Activated T-cell treated with anti-CD3 and anti-CD28 coated beads, Interleukin-2, amount 50 U/mL, for 72 hours (primary cell): ENCODE measurements at places on chromosomes 2 and 18. TPM values are rescaled to one million over a fixed set of nuclear protein-coding genes. Genes with fewer than 3 reads are reported as not detected.

- DNase-seq = no peak
- peaks cover 31% of the 10 kb centered on the region for H3K27me3 ChIP-seq
- H3K27ac ChIP-seq = no peak overlapping the region
- H3K36me3 ChIP-seq = peaks cover 7% of the 10 kb centered on the region
Observed at GRCh38 chr2:111015283-111015995, 105.3 kb upstream of the BCL2L11 start.

- H3K4me3 ChIP-seq = no peak overlapping the region
- H3K4me1 ChIP-seq = no peaks in the 10 kb centered on the region
- DNase-seq = no peak
- H3K27me3 ChIP-seq = peaks cover 54% of the 10 kb centered on the region
- no peaks in the 10 kb centered on the region for H3K36me3 ChIP-seq
- H3K27ac ChIP-seq = no peak overlapping the region
Observed at GRCh38 chr2:157229572-157229971, 27.9 kb upstream of the GALNT5 start.

DNA sequence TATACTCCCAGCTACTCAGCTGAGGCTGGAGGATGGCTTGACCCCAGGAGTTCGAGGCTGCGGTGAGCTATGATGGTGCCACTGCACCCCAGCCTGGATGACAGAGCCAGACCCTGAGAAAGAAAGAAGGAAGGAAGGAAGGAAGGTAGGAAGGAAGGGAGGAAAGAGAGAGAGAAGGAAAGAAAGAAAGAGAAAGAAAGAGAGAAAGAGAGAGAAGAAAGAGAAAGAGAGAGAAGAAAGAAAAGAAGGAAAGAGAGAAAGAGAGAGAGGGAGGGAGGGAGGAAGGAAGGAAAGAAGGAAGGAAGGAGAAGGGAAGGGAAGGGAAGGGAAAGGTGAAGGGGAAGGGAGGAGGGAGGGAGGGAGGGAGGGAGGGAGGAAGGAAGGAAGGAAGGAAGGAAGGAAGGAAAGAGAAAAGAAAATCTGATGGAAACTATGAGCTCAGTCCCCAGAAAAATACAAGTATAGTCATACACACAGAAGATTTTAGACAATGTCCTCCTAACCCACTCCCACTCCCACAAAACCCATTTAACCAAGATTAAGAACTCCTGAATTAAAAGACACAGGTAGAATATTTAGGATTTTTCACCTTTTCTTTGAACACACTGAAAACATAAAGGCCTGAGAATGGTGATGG lies 15.6 kb downstream of the FZD7 start:
- no peak overlapping the region for H3K27ac ChIP-seq
- peaks cover 42% of the 10 kb centered on the region for H3K27me3 ChIP-seq
- no peaks in the 10 kb centered on the region for H3K36me3 ChIP-seq
- no peak overlapping the region for H3K4me3 ChIP-seq
- no peak for DNase-seq
- H3K4me1 ChIP-seq = no peaks in the 10 kb centered on the region

DNA sequence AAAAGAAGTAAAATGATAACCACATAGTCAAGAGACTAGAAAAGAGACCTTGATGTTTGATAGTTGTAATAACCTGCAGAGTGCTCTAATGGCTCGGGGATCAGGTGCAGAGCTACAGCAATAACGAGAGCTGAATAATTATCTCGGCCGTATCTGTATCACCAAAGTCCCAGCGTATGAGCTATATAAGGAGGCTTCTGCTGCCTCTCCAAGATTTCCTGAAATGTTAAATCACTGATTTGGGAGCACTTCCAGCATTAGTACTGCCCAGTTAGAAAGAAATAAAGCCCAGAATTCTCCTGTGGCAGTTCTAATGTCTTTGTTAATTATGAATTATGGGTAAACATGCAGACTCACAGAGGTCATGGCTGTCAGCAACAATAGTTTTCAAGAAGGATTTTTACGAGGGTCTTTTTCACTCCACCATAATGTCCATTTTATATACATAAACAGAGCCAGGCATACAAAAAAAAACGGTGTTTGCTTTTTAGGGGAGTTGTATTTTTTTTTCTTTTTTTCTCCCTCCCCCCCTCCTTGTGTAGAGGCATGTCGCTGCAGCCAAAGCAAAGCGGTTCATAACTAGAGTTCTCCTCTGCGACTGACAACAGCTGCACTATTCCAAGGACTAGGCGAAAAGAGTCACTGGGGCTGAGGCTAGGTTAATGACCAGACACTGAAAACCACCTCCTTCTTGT lies 168.3 kb upstream of the VRK2 start:
- no peaks in the 10 kb centered on the region for H3K27me3 ChIP-seq
- no peak for DNase-seq
- H3K36me3 ChIP-seq = no peaks in the 10 kb centered on the region
- H3K4me3 ChIP-seq = no peak overlapping the region
- no peak overlapping the region for H3K27ac ChIP-seq
- no peaks in the 10 kb centered on the region for H3K4me1 ChIP-seq

DNA sequence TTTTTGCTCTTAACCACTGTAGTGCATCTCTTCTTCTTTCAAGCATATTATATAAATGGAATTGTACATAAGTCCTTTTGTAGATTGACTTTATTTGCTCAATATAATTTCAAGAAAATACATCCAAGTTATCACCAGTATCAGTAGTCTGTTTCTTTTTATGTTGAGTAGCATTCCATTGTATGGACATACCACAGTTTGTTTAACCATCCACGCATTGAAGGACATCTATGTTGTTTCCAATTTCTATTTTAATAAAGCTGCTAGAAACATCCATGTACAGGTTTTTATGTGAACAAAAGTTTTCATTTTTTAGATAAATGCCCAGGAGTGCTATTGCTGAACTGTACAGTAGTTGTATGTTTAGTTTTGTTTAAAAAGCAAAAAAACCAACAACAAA lies 387.5 kb upstream of the SOX11 start:
- no peaks in the 10 kb centered on the region for H3K4me1 ChIP-seq
- no peaks in the 10 kb centered on the region for H3K27me3 ChIP-seq
- no peak for DNase-seq
- no peaks in the 10 kb centered on the region for H3K36me3 ChIP-seq

DNA sequence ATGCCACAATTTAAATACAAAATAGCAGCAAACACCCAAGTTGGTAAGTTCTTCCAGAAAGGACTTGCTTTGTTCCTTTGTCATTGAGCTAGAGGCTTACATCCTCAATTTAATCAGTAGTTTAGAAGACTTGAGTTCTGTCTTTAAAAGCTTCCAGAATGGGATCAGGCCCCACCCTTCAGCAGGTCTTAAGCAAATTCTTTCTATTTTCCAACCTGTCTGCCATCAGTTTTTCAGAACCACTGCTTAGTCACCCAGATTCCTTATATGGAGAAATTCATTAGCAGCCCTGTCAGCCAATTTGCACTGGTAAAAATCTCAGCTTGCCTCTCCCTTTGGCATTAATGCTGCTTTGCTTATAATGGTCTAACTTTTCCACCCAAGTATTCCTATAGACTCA lies 263.6 kb upstream of the HNMT start:
- H3K4me1 ChIP-seq = no peaks in the 10 kb centered on the region
- no peaks in the 10 kb centered on the region for H3K36me3 ChIP-seq
- no peak for DNase-seq

EMX1 gene
- total RNA-seq = 0.50 TPM

TRPM8 gene
- not detected for total RNA-seq

LYPD6 gene
- not detected for total RNA-seq
